ENCODE measurements at places on chromosomes 2 and 18.

DNA sequence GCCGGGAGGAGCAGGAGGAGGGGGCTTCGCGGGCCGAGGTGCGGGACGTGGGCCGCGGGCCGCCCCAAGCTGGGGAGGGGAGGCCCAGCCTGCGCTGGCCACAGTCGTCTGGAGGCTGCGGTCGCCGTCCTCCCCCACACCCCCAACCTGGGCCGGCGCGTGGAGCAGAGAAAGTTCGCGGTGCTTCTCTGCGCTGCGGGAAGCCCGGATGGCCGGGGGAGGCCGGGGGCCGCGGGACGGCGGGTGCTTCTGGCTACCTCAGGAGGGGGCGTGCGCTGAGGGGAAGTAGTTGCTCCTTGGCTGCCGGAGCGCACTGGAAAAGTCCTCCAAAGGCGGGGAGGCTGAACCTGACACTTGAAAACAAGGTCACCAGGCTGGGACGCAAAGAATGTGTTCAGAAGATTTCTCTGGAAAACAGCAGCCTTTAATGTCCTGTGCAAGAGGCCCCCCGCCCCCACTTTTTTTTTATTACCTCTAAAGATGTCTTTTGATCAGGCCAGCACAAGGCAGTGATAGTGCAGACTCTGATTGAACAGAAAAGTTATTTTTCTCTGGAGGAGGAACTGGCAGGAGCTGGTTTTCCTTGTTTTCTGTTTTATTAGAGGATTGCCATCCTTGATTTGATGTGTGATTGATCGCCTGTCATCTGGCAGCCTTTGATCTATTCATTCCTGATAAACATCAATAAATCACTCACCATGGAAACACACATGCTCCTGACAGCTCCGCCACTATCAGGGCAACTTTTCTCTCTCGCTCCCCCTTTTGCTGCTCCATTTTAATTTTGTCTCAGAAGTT, 1.6 kb downstream of the TSHZ1 start:
- DNase-seq, result no peak

DNA sequence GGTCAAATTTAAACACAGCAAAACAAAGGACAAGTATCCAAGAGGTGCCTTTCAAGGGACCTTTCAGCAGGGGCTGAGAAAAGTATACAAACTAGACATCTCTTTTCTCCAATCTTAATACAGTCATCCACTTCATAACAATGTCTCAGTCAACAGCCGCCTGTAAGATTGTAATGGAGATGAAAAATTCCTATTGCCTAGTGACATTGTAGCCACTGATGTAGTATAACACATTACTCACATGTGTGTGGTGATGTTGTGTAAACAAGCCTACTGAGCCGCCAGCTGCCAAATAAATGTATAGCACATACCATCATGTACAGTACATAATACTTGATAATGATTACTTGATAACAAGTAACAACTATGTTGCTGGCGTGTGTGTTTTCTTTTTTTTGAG, 31.0 kb downstream of the VIT start:
- DNase-seq, result no peak

GRCh38 chr2:14418115-14418514, 214.4 kb upstream of the LRATD1 start:
- no peak for DNase-seq

DNA sequence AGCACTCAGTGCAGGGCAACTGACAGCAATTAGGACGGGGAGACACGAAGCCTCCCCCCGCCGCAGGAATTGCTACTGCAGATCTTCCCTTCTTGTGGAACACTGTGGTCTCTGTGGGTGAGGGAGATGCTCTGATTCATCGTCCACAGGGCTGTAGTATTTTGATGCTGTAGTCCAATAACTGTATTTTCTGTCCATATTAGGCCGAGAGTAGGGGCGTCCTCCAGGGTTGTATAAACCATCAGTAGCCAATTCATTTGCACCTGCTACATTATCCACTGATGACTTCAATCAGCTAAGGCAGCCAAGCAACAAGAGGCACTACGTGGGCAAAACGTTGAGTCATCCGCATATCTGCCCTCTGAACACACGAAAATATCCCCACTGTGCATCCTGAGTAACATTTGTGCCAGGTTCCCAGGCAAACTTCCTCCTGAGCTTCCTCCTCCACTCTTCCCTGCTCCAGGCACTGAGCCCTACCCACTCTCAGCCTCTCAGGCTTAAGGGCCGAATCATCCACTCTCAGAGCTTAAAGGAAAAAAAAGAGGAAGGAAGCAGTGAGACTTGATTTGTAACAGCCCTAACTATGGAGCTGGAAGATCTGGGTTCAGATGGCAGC, 62.1 kb downstream of the LBH start:
- DNase-seq, result no peak
